ENCODE measurements at places on chromosomes 2 and 18.

DNA sequence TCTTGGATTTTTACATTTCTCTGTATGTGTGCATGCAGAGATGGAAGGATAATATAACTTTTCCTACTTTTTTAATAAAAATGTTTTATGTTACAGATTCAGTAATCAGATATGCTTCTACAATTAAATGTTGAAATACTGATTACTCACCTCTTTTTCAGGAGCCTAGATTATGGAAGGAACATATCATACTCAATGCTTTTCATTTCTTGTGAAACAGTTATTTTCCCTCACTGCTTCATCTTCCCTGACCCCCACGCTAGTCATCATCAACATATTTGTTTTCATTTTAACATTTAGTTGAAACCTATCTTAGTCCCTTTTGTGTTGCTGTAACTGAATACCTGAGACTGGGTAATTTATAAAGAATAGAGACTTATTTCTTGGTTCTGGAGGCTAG, 190.7 kb downstream of the WDR7 start:
- DNase-seq, result no peak

- DNase-seq, result no peak
Measured at GRCh38 chr2:186687807-186688211, 6.1 kb upstream of the FAM171B start.

DNA sequence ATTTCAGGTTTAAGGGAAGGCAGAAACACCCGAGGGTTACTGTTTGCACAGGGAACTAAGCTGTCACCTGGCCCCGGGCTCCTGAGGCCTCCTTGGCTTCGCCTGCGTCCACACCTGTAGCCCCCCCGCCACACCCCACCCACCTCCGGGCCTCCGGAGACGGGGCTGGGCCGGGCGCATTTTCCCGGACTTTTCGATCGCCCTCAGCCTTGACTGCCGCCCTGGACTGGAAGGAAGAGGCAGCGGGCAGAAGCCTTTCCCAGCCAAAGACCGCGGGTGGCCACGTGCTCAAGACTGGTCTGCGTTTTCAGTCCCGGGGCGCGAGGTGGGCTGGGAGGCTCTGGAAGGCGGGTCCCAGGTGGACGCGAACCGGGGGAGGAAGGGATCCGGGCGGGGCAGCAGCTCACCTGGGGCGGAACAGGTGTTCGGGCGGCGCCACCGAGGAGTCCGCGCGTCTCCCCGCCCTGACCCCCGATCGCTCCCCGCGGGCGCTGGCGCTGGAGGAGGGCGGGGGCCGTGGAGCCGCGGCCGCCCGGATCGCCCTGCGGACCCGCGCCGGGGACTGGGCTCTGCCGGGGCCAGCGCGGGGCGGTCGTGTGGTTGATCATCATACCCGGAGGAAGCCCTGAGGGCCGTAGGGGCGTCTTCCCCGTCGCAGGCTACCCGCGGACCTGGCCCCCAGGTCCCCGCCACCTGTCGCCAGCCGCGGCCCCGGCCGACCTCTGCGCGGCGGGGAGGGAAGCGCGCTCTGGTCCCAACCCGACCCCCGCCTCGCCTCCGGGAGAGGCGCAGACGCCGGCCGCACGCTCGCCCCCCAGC, 3.2 kb downstream of the ID2 start:
- DNase-seq, result peak; percentile 66

DNA sequence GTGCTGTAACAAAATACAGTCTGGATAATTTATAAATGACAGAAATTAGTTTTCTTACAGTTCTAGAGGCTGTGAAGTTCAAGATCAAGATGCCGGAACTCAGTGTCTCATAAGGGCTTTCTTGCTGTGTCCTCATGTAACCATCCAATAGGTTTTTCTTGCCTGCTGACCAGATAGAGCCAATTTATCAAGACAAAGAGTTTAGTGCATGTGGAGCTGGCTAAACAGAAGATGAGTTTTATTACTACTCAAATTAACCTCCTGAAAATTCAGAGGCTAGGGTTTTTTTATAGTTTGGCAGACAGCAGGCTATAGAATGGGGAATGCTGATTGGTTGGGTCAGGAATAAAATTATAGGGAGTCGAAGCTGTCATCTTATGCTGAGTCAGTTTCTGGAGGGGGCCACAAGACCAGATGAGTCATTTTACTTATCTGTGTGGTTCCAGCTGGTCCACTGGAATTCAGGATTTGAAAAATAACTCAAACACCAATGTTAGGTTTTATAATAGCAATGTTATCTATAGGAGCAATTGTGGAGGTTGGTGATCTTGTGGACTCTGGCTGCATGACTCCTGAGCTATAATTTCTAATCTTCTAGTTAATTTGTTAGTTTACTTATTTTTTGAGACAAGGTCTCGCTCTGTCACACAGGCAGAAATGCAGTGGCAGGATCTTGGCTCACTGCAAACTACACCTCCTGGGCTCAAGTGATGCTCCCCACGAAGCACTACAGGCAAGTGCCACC, 3.2 kb upstream of the PDK1 start:
- no peak for DNase-seq

DNA sequence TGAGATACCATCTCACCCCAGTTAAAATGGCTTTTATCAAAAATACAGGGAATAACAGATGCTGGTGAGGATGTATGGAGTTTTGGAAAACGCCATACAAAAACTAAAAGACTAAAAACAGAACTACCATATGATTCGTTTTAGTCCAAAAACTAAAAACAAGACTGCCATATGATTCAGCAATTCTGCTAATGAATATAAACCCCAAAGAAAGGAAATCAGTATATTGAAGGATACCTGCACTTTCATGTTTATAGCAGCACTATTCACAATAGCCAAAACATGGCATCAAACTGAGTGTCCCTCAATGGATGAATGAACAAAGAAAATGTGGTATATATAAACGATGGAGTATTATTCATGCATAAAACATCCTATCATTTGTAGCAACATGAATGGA, 224.4 kb upstream of the MC4R start:
- DNase-seq, result no peak

- DNase-seq, result no peak
Measured at GRCh38 chr2:30580391-30580790, 133.3 kb downstream of the LCLAT1 start.

GRCh38 chr18:1665079-1665478, 760.4 kb downstream of the ADCYAP1 start:
- DNase-seq, result no peak

- DNase-seq, result no peak
Measured at GRCh38 chr2:45637440-45637839, 14.0 kb upstream of the PRKCE start.

- no peak for DNase-seq
Measured at GRCh38 chr2:86794861-86795260, 4.1 kb upstream of the CD8A start.

DNA sequence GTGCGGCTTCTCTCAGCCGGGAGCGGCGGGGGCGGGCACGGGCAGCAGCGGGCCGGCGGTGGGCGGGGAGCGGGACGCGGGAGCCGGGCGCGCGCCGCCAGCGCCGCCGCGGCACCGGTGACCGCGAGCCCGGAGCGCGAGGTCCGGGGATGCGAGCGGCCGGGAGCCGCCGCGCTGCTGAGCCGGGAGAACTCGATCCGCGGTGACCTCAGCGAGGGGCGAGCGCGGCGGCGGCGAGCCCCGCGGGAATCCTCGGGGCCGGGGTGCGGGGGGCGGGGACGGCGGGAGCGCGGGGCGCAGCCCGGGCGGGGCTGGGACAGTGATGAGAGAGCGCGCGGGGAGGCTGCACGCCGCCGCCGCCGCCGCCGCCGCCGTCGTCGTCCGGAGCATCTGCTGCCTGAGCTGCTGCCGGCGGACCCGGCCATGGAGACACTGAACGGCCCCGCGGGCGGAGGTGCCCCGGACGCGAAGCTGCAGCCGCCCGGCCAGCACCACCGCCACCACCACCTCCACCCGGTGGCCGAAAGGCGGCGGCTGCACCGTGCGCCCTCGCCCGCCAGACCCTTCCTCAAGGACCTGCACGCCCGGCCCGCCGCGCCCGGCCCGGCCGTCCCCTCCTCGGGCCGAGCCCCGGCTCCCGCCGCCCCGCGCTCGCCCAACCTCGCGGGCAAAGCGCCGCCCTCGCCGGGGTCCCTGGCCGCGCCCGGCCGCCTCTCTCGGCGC, at the start of gene MTCL1:
Gene MTCL1, plus strand, starts transcription at position 319 of the 723 bp plus-strand sequence. Its CDS starts 105 bp downstream, at position 424.
- no peak for DNase-seq

- DNase-seq, result no peak
Measured at GRCh38 chr18:57749604-57749970, 53.5 kb downstream of the ATP8B1 start.

DNA sequence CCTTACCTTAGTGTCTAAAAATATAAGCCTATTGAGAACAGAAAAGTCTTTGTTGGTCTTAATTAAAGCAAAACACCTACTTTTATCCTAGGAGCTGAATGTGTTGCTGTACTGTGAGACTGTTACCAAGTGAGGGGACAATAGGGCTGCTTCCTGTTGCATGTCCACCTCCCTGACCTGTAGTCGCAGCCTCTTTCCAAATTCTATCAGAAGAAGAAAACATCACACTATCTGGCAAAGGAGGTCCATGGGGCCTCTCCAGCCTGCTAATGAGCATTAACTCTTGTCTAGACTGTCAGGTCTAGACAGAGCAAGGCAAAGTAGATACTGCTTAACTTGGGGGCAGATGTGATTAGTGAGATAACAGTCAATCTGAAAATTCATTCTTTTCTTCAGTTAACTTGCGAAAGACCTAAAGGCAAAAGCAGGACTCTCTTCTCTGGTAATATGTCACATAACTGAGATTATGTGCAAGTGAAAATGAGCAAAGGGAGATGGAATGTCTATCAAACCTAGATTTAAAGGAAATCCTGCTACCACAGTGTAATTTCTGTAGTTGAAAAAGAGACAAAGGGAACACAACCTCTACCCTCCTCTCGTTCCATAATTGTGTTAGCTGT, 66.9 kb downstream of the CDH20 start:
- no peak for DNase-seq

DNA sequence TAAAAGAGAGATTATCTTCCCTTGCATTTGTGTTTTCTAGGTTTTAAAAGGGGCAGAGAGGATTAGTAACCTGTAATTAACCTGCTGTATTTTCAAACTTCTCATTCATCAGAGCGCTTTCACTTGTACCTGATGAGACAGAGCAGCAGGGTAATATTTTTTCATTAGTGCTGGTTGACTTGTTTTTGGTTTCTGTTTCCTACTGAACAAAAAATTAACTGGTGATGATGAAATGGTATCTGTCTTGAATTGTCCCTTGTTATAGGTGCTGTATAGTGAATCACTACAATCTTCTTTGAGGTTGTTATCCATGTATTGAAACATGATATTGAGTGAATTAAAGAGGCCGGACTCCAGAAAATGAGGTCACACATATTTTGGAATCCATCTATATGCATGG, 37.9 kb downstream of the CDH20 start:
- no peak for DNase-seq
